Stimulated activated CD4-positive, alpha-beta T cell treated with anti-CD3 and anti-CD28 coated beads, Interleukin-1b, Interleukin-23, amount 100 ng/mL, for 1 hour (primary cell): ENCODE measurements at places on chromosomes 3 and 15.

DNA sequence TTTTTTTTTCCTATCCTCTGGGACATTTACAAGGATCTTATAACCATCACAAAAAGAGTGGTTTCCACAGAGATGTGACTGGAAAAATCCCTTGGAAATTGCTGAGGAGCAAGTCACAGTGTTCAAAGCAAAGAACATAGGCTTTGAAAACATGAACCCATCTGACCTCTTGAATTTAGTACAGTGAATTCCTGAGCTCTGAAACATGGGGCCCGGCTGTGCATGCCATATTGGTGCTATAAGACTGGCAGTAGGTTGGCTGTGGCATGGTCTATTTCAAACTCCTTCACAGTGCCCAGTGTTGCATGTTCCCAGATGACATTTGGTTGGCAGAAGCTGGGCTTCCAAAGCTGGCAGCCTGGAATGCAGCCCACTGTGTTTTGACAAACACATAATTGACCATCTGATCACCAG lies 202.2 kb downstream of the TIGIT start:
- DNase-seq, result no peak

DNA sequence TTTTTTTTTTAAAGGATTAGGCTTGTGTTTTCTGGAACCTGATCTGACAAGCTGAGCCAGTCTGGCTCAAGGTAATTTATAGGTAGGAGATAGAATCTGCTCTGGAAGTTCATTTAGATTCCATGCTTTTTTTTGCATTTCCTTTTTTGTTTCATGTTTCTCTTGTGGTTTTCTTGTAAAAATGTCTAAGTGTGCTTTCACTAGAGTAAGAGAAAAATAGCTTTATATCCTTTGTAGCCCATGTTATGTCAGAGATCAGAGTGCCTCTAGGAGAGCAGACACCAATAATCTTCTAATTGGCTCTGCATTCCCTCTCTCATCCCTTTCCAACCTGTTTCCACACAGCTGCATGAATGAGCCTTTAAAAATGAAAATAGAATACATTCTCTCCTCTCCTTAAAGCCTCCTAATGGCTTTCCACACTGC lies 389.8 kb upstream of the KCNMB2 start:
- no peak for DNase-seq

- DNase-seq, result no peak
Observed at GRCh38 chr3:25910997-25911396, 121.1 kb downstream of the OXSM start.

DNA sequence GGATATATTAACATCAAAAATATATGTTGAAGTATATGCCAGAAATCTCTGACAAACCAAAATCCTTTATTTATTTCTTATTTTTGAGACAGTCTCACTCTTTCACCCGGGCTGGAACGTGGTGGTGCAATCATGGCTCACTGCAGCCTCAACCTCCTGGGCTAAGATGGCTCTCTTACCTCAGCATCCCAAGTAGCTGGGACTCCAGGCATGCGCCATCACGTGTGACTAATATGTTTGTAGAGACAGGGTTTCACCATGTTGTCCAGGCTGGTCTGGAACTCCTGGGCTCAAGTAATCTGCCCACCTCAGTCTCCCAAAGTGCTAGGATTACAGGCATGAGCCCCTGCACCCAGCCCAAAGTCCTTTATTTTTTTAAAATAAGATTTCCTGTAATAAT lies 11.9 kb downstream of the FAIM start:
- DNase-seq, result no peak

DNA sequence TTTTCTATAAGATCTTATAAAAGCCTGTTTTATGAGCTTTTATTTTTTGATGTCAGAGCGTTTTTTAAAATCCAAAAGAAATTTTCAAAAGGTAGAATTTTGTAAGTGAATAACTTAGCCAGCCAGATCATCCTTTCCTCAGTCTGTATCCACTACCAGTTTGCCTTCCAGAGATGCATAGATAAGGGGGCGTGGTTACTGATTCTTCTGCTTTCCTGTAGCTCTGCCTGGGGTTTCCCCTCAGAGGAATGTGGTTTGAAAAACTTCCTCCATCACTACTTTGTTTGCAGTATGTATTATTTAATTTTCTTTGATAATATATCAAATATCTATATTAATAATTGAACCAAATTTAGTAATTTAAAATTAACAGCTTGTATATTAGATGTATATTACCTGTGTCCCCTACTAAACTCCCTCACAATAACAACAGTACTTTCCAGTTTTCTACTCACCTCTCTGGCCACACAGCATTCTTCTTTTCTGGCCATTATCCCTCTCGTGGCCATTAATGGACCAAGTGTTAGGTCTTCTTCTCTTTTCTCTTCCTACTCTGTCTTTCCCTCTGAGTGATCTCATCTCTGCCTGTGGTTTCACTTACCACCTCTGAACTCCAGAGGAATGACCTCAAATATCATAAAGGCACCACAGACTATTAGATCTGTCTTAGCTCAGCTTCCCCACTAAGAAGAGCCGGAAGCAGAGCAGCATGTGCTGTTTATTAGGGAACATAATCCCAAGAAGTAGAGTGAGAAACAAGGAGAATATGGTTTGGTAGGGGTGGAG lies 239.7 kb downstream of the UBE2E2 start:
- no peak for DNase-seq
